ENCODE measurements at places on chromosomes 7 and 10.
A peak's percentile ranks its signal among the peaks of the same experiment; 100 is the strongest.

DNA sequence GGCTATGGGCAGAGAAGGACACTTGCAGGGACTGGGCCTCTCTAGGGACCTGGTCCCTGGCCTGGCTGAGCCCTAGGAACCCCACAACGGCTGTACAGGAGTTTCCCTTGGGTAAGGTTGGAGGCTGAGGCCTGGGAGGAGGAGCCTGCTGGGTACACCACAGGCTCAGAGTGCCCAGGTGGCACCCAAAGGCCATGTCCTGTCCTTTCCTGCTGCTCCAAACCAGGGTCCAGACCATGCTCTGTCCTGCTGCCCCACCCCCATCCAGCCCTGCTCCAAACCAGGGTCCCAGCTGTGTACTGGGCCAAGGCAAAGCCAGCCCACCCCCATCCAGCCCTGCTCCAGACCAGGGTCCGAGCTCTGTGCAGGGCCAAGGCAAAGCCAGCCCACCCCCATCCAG is 35.3 kb upstream of the ZNF488 start:
- no peak for DNase-seq

DNA sequence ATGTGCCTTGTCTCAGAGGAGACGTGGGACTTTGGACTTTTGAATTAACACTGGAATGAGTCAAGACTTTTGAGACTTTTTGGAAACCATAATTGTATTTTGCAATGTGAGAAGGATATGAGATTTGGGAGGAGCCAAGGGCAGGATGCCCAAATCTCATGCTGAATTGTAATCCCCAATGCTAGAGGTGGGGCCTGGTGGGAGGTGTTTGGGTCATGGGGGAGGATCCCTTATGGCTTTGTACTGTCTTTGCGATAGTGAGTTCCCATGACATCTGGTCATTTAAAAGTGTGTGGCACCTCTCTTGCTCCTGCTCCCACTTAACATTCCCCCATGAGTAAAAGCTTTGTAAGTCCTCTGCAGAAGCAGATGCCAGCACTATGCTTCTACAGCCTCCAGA is 39.2 kb downstream of the DNAJC9 start:
- no peak for DNase-seq

- DNase-seq = no peak
These were observed 477.5 kb upstream of the ADARB2 start for GRCh38 chr10:2214805-2215204.

DNA sequence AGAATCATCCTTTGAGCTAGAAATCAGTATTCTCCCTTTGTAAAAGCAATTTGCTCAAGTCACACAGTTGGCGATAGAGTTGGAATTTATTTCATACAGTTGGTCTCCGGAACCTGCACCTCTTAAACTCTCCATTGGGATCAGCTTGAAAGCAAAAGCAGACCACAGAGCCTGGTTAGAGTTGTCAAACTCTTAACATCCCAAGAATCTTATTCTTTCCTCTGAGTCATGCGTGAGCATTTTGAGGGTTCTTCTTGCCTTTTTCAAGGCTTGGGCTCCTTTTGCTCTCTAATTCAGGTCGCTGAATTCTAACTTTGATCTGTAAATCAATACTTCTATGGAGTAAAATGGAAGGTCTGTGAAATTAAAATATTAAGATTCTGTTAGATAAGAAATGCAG is 19.6 kb upstream of the SCIN start:
- no peak for DNase-seq

GRCh38 chr10:70295926-70296325 is 12.1 kb upstream of the NPFFR1 start:
- DNase-seq = no peak

DNA sequence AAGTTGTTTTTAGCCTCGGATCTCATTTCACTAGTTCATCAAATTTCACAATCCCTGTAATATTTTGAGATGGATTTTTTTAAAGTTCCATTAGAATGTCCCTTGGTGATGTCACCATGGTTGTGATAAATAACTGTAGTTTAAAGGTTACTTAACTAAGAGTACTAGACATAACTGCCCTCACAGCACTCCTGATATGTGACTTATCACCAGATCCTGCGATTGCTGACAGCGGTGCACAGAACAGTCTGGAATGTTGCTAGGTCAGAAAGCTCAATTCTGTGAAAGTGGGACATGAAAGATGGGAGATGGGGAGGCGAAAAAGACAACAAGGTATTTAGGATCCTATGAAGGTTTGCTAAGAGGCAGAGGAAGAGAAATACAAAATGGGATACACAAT is 40.2 kb downstream of the FAM13C start:
- no peak for DNase-seq

DNA sequence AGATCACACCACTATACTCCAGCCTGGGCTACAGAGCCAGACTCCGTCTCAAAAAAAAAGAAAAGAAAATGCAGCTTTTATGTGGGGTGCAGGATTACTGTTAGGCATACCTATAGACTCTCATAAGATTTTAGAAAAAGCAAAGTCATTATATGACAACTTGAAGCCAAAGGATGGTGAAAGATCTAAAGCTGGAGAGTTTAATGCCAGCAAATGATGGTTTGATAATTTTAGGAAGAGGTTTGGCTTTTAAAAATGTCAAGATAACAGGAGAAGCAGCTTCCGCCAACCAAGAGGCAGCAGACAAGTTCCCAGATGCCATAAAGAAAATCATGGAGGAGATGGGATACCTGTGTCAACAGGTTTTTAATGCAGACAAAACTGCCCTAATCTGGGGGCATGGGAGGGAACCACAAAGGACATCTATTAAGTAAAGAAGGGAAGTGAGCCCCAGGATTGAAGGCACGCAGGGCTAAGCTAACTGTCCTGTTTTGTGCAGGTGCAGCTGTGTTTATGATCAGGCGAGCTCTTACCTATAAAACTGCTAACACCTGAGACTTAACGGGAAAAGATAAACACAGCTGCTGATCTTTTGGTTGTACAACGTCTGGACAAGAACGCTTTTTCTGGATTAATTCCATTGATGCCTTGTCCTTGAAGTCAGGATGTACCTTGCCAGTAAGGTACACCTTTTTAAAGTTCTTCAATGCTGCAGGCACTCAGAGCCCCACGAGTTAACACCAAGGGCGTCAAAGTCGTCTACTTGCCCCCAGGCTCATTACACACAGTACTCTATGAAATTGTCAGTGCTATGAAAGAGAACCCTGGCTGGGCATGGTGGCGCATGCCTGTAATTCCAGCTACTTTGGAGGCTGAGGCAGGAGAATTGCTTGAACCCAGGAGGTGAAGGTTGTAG is 10.5 kb upstream of the ANKRD61 start:
- peak; percentile 61 for DNase-seq

- no peak for DNase-seq
These were observed 5.7 kb downstream of the UBE2H start for GRCh38 chr7:129947049-129947448.

GRCh38 chr7:138257459-138258196 is 181.4 kb downstream of the AKR1D1 start:
- DNase-seq = no peak

GRCh38 chr7:17385612-17386011 is 87.2 kb downstream of the AHR start:
- DNase-seq = no peak

GRCh38 chr7:48280100-48280499 is 108.8 kb downstream of the ABCA13 start:
- DNase-seq = no peak

DNA sequence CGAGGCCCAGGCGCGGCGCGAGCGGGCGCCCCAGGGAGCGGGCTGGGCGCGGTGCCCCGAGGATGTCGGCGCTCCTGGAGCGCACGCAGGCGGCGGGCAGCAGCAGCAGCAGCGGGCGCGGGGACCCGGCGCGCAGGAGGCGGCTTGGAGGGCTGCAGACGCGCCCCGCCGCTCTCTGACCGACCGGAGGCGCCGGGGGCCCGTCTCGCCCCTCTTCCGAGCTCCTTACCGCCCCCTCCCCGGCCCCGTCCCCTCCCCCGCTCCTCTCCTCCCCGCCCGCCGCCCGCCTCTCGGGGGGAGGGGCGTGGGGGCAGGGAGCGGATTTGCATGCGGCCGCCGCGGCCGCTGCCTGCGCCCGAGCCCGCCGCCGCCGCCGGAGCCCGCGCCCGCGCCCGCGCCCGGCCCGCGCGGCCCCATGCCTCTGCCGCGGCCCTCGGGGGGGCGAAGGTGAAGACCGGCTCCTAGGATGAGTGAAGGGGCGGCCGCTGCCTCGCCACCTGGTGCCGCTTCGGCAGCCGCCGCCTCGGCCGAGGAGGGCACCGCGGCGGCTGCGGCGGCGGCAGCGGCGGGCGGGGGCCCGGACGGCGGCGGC is at the start of gene NRG3:
Gene NRG3 (plus strand): TSS at position 320 of the 592 bp plus-strand sequence.
- DNase-seq = peak; percentile 52

DNA sequence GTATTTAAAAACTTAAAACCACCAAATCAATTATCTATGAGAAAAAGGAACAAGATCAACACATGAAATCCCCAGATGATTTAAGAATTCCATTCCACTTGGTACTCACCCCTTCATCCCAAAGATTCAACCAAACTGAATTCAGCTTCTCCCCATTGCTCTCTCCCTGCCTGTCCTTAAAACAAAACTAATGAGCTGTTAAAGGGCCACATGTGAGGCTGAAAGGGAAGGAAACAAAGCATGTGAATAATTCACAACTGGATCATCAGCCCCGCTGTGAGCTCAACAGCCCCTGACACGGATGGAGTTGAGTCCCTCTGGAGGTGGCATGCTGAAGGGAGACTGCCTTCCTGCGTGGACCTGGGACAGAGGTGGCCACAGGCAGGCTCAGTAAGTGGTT is 32.9 kb downstream of the VOPP1 start:
- DNase-seq = peak; percentile 18

DNA sequence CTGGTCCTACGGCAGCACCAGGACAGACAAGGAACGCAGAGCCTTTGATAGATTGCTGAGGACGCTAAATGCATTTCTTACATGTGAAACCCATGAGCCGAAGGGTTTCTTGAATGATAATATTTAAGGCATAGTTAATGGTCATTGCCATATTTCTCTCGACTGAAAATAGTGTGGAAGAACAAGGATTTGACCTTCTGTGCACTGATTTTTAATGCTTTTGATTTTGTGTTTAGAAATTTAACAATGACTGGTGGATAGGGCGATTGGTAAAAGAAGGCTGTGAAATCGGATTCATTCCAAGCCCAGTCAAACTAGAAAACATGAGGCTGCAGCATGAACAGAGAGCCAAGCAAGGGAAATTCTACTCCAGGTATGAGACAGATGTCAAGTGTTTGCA is 150.8 kb downstream of the NSUN6 start:
- no peak for DNase-seq

DNA sequence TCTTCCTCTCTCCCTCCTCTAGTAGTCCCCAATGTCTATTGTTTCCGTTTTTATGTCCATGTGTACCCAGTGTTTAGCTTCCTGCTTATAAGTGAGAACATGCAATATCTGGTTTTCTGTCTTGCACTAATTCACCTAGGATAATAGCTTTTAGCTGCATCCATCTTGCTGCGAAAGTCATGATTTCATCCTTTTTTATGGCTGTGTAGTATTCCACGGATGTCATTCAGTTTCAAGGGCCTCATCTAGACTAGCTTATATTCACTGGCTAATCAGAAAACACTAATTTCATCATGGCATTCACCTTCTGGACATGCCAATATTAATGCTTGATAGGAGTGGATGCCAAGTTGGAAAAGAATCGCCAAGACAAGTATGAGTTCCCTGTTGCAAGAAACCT is 619.6 kb upstream of the AUTS2 start:
- no peak for DNase-seq

DNA sequence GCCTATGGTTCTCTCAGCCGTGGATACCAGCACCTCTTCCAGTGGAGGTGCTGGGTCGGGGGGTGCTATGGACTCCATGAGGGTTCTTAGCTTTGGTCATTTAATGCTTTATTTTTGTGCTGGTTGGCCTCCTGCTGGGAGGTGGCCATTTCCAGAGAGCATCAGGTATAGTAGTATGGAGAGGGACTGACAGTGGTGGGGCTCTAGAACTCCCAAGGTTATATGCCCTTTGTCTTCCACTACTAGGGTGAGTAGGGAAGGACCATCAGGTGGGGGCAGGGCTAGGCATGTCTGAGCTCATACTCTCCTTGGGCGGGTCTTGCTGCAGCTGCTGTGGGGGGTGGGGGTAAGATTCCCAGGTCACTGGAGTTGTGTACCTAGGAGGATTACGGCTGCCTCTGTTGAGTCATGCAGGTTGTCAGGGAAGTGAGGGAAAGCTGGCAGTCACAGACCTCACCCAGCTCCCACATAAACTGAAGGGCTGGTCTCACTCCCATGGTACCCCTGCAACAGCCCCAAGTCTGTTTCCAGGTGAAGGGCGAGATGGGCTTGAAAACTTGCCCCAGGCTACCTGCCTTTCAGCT is 763.2 kb upstream of the LRRTM3 start:
- DNase-seq = no peak

GRCh38 chr7:90766814-90767564 is 170.9 kb downstream of the CDK14 start:
- no peak for DNase-seq

GRCh38 chr7:27551803-27552400 is 110.8 kb downstream of the HIBADH start:
- DNase-seq = peak; percentile 48

- DNase-seq = no peak
These were observed 500.8 kb upstream of the ANKRD30A start for GRCh38 chr10:36624551-36625100.

DNA sequence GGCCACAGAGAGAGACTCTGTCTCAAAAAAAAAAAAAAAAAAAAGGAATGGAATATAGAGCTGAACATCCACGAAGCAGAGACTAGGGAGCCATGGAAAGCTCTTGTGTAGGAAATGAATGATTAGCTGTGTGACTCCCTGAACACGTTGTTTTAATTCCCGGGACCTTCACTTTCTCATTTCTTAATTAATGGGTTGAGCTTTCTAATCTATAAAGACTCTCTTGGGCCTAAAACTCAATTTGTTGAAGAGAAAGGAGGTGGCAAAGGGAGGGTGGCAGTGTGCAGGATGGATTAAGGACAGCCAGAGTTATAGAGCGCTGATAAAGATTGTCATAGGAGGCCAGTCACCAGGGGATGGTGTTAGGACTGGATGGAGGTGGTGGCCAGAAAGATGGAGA is 48.0 kb downstream of the CYCS start:
- no peak for DNase-seq

DNA sequence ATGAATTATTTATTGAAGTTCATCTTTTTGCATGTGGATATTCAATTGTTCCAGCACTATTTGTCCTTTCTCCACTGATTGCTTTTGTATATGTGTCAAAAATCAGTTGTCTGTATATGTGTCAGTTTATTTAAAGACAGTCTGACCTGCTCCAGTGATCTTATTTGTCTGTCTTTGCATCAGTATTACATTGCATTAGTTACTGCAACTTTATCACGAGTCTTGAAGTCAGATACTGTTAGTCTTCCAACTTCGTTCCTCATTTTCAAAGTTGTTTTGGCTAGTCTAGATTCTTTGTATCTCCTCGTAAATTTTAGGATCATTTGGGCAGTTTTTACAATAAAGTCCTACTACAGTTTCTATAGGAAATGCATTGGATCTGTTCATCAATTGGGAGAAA is 166.4 kb downstream of the CELF2 start:
- DNase-seq = no peak

- no peak for DNase-seq
These were observed 203.7 kb upstream of the PHYHIPL start for GRCh38 chr10:58972576-58973234.

Data from NCI-H345 (cell line).